Activated CD8-positive, alpha-beta memory T cell treated with anti-CD3 and anti-CD28 coated beads, Interleukin-2, amount 50 U/mL, for 48 hours (primary cell): ENCODE measurements at places on chromosomes 6 and 20.

- DNase-seq = no peak
Observed at GRCh38 chr6:16318538-16318937, 80.2 kb downstream of the GMPR start.

- DNase-seq = no peak
Observed at GRCh38 chr6:87297119-87297518, 25.3 kb upstream of the SMIM8 start.

DNA sequence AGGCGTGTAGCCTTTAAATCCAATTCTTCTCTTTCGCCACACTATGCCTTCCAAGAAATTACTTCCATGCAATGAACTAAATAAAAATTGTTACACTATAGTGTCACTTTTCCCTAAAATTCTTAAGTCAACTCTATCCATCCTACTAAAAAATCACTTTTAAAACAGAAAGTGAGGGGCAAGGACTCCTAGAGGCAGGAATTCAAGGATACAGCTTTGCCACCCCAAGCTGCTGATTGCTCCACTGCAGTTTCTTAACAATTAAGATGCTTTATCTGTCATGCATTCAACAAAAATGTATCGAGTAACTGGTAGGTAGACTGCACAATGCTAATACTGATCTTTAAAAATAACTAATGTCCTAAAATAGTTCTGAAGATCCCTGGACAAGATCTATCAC, 4.3 kb downstream of the MCM9 start:
- DNase-seq = no peak

GRCh38 chr20:44856442-44856841, 29.1 kb upstream of the YWHAB start:
- no peak for DNase-seq

GRCh38 chr20:461254-462198, 807 bp downstream of the TBC1D20 start:
- DNase-seq = peak; percentile 81

- DNase-seq = no peak
Observed at GRCh38 chr6:40441150-40441549, 146.0 kb downstream of the LRFN2 start.

GRCh38 chr6:116405138-116405537, 34.4 kb downstream of the DSE start:
- no peak for DNase-seq

GRCh38 chr6:158765499-158766068, 53.6 kb downstream of the EZR start:
- DNase-seq = no peak

- no peak for DNase-seq
Observed at GRCh38 chr20:11216451-11217314, 542.9 kb upstream of the JAG1 start.

- no peak for DNase-seq
Observed at GRCh38 chr6:82183642-82184282, 63.8 kb downstream of the IBTK start.

DNA sequence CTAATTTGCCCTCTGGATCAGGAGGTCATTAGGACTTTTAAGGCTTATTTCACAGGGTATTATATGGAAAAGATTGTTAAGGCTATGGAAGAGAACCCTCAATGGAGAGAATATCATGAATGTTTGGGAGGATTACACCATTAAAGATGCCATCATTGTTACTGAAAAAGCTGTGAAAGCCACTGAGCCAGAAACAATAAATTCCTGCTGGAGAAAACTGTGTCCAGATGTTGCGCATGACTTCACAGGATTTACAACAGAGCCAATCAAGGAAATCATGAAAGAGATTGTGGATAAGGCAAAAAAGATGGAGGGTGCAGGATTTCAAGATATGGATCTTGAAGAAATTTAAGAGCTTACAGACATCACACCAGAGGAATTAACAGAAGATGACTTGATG, 798.3 kb upstream of the SLC35B3 start:
- DNase-seq = no peak

DNA sequence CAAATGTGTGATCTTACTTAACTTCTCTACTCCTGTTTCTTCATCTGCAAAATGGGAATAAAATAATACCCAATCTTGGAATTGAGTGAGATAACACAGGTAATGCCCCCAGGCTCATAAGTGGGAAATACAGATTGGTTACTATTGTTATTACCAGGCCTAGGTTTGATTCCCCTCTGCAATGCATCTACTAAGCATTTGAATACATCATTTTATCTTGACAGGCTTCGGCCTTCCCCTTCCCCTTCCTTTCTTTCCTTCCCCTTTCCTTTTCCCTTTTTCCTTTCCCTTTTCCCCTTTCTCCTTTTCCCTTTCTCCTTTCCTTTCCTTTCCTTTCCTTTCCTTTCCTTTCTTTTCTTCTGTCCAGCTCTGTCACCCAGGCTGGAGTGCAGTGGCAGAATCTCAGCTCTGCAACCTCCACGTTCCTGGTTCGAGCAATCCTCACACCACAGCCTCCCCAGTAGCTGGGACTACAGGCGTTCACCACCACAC, 7.3 kb upstream of the HNF4A start:
- no peak for DNase-seq

DNA sequence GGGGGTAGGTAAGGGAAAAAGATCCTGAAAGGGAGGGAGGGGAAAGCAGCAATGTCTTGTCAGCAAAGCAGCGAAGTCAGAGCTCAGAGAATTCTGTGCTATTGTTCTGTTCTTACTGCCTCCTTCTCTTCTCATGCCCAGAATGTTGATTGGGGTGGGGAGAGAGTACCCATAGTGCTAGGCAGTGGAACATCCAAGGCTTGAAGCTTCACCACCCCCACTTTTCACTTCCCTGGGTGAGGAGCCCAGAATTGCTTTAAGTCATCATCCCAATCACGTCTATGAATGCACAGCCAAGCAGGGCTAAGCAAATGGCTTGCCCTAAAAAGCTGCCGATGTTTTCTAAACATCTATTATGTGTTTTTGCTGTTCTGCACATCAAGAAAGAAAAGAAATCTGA, 16.5 kb downstream of the REPS1 start:
- DNase-seq = no peak

GRCh38 chr20:10594296-10594868, 79.4 kb downstream of the JAG1 start:
- DNase-seq = no peak

- DNase-seq = no peak
Observed at GRCh38 chr6:121760745-121761144, 325.3 kb downstream of the GJA1 start.

GRCh38 chr6:23181356-23182110, 612.2 kb downstream of the HDGFL1 start:
- no peak for DNase-seq

GRCh38 chr6:134413241-134413643, 95.3 kb upstream of the SGK1 start:
- no peak for DNase-seq

GRCh38 chr6:106511288-106512047, 117.8 kb downstream of the RTN4IP1 start:
- DNase-seq = peak; percentile 75

- DNase-seq = no peak
Observed at GRCh38 chr6:34877869-34878485, 9.9 kb downstream of the TAF11 start.

GRCh38 chr20:48684501-48685041, 143.2 kb downstream of the PREX1 start:
- no peak for DNase-seq

DNA sequence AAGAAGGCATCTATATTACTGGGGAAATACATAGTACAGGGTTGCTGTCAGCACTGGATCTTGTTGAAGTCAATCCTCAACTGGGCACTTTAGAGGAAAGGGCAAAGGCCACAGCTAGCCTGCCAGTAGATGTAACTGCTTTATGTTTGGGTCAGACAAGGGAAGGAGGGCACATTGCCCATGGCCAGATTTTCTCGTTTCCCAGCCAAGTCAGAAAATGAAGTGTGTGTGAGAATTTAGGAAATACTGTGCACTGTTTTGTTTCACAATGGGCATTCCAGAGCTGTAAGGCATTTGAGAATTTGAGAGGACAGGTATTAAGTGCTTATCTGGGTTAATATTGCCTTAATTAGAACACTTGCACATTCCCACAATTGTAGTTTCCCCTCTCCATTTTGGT, 183.9 kb upstream of the MCHR2 start:
- no peak for DNase-seq

DNA sequence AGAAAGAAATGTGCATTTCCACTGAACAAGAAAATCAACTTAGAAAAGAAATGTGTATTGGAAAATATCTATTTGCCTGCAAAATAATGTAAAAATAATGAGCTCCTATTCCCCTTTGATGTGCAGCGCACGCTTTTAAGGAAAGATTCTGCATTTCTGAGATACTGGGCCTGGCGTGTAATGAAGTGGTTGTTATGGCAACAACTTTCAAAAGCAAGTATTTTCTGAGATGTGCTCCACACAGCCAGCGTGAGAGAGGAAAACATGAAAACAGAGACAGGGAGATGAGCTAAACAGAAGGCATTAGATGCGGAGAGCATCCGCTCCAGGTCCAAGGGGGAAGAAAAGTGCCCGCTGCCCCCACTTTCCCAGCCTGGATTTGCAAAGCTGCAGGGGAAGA, 39.1 kb upstream of the GTSF1L start:
- DNase-seq = no peak

DNA sequence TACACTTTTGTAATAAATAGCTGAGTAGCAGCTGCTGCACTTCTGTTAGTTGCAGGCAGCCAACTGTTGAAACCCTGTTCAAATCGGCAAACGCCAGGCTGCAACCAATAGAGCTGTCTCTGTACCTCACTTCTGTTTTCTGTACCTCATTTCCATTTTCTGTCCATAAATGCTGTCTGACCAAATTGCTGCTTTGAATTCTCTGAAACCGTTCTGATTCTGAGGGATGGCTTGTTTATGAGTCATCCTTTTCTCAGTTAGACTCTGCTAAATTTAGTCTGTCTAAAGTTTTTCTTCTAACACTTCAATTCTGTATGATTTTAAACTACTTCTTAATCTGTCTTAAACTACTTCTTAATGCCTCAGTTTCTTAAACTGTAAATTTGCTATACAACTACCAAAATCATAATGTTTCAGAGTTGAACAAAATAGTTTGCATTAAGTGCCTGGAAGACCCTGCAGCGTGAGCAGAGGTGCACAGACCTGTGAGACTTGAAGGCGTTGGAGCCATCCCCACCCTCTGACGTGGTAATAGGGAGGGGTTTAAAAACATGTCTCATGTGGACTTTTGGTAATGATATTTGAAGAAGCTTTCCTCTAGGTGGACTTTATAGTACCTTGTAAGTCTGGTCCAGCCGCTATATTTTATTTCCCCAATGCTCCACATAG, 9.6 kb downstream of the BTNL2 start:
- no peak for DNase-seq

GRCh38 chr6:88605271-88605670, 358.1 kb downstream of the RNGTT start:
- no peak for DNase-seq

GRCh38 chr6:112562301-112563231, 215.4 kb downstream of the RFPL4B start:
- no peak for DNase-seq

DNA sequence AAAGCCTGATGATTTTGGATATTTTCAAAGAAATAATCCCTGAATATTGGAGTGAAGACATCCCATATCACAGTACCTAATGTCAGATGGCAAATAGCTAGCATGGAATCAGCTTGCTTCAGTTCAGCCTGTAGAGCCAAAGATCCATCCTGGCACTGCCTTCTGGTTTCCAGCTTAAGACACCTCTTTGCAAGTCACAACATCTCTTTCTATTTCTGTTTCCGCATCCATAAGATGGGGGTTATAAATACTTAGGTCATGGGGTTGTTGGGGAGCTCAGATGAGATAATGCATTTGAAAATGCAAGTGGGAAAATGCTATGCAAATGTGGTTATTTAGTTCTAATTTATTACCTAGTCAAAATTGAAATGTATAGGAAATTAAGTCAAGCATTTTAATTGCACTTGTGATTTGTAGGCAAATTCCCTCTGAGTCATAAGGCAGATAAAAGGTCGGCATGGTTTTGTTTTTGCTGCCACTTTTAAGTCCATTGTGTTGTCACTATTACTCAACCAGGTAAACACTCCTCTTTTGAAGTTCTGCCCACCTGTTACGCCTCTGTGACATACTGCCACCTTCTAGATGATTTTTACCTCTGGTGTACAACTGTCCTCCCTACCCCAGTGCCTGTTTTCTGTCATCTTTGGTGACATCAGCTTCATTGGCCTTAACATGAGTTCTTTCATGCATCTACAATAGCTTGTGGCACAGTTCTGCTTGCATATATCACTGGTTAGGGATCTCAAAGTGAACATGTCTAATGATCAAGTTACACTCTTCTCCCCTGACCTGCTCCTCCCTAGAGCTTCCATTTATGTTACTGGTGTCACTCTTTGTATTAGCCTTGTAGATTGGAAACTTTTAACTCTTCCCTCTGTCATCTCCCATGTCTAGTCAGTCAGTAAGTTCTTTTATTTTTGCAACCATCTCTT, 96.6 kb downstream of the CDKAL1 start:
- no peak for DNase-seq

DNA sequence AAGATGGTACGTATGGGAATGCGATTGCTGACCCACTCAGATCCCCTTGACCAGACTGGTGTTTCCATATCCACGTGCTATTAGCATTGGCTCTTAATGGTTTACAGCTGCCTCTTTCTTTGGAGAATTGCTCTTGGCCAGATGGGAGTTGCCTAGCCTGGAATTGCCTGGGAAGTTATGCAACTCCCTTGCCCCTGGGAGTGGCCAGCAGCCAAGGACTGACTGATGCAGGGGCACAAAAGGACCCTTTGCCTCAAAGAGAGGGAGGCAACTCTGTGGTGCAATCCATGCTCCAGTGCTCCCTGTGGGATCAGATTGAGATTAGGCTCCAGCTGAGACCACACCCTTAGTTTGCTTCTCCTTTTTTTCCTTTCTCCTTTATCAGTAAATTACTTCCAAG, 203.5 kb upstream of the JAG1 start:
- no peak for DNase-seq

DNA sequence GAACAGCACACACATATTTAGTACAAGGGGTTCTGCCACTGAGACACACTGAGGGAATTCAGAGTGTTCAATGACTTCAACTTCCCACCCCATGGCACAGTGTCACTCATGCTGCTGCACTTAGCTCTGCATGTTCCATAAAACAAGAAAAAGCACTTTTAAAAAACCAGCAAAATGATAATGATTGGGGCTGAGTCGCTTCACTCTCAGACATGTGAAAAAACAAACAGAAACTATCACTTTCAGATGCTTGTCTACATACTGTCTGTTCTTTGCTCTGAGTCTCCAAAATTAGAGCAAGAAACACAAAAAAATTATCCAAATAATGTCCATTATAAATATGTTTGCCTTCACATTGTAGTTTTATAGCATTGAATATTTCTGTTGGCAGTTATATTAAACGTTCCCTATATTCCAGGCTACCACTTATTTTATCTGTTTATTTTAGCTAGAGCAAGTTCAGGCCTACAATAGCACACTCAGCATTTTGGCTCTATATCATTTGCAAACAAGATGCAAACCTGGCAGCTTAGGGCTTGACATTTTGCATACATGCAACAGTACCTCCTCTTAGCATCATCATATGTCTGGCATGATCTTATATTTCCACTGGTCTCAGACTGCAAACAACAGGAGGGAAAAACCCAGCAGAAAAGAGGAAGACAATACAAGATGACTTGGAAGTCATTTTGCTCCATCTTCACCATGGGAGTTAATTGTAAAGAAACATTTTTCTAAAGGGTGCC, 398.8 kb downstream of the HACE1 start:
- DNase-seq = no peak
